ENCODE measurements at places on chromosomes 5 and 9.

GRCh38 chr5:139283252-139284166 lies 10.0 kb upstream of the MATR3 start:
- no peak for DNase-seq

DNA sequence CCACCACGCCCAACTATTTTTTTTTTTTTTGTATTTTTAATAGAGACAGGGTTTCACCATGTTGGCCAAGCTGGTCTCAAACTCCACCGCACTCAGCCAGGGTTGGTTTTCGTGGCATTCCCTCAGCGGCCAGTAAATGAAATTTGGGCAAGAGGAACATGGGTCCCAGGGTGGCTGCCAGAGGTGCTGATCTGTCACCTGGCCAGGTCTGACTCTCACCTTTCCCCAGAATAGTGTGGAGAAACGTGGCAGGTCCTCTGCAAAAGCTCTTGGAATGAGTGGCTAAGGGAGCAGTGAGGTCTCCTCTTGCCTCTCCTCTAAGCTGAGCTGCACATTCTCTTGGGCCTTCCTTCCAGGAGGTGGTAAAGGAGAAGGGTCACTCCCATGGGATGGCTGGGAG lies 170.1 kb downstream of the IRX2 start:
- no peak for DNase-seq

DNA sequence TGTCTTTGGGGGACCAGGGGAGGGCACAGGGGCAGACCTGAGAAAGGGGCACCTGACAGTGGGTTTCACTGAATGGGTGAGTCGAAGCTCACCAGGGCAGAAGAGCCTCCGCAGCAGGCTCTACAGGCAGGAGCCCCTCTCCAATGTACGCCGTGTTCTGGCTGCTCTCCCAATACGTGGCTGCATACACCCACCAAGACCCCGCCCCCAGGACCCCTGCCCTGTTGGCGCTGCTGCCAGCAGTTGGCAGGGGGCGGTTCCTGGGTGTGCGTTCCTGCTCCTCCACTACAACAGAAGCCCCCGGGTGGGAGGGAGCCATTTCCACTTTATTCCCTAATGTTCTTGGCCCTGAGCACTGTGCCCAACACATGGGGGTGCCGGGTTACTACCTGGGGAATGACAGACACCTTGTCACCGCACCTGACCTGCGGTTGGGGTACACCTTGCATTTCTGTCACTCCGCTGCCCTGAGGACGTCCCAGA lies 30.3 kb downstream of the SARDH start:
- no peak for DNase-seq

GRCh38 chr5:17096952-17097695 lies 120.3 kb upstream of the BASP1 start:
- DNase-seq = peak; percentile 95

DNA sequence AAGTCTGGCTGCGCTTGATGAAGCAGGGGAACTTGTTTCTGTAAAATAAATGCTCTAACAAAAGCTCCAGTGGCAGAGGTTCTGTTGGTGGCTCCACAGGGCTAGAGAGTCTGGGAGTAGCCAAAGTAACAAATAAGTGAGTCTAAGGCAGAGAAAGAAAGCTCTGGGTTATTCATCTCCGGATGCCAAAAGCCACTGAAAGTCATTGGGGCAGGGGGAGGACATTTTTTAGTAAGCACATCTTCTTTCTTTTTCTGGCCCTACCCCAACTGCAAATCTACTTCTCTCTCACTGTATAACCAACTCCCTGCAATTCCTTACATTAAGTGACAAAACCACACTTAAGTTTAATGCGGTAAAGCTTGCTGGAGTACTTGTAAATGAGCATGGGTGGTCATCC lies 141.6 kb downstream of the INSYN2B start:
- no peak for DNase-seq

- no peak for DNase-seq
Observed at GRCh38 chr5:318931-319601, 2.4 kb upstream of the AHRR start.

DNA sequence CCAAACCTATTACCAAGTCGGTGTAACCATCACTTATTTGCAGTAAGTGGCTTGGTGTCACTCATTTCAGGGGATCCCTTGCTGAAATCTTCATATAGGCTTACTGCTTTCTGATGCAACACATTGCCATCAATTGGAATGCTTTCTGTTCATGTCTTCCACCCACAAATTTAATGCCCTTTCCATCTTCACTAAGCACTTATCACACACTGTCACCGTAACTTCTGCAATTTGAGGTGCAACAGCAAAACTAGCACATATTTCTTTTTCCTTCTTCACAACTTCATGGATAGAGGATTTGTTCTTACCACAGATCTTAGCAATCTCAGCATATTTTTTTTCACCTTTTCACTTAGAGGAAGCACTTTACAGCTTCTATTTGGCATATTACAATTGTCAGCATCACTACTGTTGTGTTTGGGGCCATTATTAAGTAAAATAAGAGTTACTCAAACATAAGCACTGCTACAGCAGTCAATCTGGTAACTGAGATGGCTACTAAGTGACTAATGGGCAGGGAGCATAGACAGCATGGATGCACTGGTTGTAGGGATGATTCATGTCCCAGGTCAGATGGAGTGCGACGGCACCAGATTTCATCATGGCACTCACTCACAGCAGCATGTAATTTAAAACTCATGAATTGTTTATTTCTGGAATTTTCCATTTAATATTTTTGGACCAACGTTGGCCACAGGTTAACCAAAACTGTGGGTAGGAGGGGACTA lies 70.1 kb downstream of the PIP5K1B start:
- DNase-seq = no peak

DNA sequence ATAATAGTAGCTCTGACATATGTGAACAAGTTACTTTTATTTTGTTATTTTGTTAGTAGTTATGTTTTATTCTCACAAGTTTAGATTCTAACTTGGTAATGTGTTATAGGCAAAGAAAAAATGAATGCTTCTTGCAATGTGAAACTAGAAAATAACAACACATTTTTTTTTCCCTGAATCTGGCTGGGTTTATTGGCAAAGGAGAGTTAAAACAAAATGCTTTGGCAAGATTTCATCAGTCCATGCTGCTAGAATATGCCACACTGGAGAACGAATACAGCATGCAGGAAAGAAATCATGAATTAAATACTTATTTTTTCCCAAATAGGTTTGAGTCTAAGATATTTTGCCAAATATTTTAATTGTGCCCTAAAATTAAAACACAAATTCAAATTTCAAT lies 1048.1 kb upstream of the ACO1 start:
- DNase-seq = no peak

DNA sequence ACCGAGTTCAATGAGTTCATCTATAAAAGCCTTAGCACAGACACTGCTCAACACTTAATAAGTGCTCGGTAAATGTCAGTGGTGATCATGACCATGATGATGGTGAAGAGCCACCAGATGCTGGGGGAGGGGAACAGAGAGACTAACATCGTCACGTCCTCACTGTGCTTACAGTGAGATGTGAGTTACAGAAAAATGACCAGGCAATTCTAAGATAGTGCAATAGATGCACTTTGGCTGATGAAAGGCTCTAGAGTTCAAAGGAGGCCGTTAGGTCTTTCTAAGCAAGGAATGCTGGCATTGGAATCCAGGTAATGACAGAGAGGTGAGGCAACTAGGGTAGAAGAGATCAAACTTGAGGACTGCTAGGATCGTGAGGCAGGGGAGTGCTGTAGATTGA lies 36.7 kb downstream of the ARL15 start:
- DNase-seq = no peak

DNA sequence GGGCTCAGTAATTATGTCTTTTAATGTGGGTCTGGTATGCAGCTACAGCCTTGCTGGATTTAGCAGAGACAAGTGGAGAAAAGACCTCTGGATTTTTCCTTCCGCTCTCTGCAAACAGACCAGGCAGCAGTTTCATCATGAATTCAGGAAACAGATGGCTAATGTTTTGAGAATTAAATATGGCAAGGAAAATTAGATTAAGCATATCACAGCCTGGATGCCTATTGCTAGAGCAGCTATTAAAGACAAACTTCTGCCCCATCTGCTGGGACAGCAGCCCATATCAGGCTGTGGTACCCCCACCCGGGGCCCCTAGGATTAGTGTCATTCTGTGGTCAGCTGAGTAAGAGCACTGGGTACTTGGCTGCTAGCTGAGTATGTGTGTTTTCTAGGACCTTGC lies 6.2 kb downstream of the SKP2 start:
- no peak for DNase-seq

- DNase-seq = peak; percentile 57
Observed at GRCh38 chr9:2179567-2179966, 164.4 kb downstream of the SMARCA2 start.

DNA sequence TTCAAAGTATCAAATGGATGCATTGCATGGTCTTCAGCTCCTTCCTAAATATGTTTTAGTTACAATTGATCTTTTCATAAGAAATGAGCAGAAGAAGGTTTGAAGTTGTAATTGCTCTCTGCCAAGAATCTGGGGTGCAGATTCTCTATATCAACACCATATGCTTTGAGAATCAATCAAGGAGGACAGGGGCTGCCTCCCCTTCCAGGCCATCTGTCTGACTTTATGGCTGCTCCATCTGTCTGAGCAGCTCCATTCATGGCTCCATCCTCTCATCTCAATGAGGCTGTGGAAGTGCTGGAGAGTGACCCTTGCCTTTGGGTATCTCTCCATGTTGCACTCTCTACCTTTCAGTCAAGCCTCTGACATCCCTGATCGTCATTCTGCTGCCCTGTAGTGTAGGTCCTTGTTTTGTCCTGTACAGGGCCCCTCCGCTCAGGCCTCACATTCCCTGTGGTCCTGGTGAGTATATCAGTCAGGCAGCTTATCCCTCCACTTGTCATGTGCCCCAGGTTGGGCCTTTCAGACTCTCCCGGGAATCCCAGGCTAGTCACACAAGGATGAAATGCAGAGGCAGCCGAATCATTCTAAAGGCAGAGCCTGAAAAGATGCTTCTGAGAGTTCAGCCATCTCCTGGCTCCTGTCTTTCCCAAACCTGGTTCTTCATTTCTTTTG lies 14.0 kb upstream of the SV2C start:
- no peak for DNase-seq

GRCh38 chr5:72380492-72381274 lies 60.5 kb downstream of the PTCD2 start:
- DNase-seq = no peak

DNA sequence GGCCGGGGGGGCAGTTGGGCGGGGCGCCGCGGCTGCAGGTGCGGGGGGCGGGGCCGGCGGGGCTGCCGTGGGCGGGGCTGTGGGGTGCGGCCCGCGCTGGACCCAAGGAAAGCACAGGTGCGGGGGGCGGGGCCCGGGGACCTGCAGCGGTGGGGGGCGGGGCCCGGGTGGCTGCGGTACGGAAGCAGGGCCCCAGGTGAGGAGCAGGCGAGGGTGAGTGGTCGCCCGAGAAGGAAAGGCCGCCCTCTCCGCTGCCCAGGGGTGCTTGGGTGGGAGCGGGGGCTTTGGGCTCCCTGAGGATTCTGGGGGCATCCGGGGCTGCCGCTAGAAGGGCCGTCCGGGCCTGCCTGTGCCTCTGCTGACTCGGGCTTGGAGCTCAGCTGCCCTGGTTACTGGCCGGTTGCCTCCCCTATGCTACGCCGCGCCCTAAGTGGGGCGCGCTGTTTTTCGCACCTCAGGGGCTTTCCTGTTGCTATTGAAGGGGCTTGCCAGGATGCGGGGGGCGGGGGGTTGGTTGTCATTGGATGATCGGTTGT lies 767 bp downstream of the RALGPS1 start:
- DNase-seq = peak; percentile 85

- DNase-seq = no peak
Observed at GRCh38 chr9:126763130-126763764, 41.6 kb upstream of the ZBTB43 start.

- DNase-seq = peak; percentile 40
Observed at GRCh38 chr9:19085295-19085694, 17.4 kb downstream of the HAUS6 start.

DNA sequence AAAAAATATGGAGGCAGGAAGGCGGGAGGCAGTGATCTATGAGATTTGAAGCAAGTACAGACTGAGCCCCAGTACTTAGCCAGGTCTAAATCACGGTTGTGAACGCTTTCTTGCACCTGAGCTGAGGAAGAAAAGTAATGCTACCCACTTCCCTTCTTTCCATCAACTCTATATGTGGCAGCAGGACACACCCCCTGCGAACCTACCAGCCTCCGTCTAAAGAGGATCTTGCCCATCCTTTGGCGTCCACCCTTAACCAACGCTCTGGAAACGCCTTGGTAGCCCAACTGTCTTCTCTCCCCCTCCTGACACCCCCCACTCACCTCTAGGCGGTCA lies 545 bp downstream of the HMGCS1 start:
- peak; percentile 66 for DNase-seq

GRCh38 chr5:81422671-81423070 lies 28.7 kb upstream of the ACOT12 start:
- DNase-seq = no peak

GRCh38 chr5:176762489-176762888 lies 47.9 kb upstream of the UNC5A start:
- DNase-seq = peak; percentile 46

DNA sequence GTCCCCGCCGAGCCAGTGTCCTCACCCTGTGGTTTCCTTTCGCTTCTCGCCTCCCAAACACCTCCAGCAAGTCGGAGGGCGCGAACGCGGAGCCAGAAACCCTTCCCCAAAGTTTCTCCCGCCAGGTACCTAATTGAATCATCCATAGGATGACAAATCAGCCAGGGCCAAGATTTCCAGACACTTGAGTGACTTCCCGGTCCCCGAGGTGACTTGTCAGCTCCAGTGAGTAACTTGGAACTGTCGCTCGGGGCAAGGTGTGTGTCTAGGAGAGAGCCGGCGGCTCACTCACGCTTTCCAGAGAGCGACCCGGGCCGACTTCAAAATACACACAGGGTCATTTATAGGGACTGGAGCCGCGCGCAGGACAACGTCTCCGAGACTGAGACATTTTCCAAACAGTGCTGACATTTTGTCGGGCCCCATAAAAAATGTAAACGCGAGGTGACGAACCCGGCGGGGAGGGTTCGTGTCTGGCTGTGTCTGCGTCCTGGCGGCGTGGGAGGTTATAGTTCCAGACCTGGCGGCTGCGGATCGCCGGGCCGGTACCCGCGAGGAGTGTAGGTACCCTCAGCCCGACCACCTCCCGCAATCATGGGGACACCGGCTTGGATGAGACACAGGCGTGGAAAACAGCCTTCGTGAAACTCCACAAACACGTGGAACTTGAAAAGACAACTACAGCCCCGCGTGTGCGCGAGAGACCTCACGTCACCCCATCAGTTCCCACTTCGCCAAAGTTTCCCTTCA lies 1.4 kb downstream of the GLIS3 start:
- DNase-seq = no peak

- no peak for DNase-seq
Observed at GRCh38 chr5:155954701-155955445, 372.1 kb upstream of the SGCD start.

DNA sequence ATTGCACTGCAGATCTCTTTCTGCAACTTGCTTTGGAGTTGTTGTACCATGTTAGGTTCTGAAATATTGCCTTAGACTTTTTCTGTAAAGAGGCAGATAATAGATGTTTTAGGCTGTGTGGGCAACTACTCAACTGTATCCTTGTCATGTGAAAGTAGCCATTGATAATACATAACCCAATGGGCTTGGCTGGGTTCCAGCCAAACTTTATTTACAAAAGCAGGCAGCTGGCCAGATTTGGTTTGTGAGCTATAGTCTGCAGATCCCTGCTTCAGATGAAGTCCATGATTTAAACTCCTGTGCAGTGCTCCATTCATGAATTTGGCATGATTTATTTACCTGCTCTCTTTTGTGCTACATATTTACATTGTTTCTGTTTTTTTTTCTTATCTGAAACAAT lies 300.4 kb downstream of the IRX2 start:
- DNase-seq = no peak

- DNase-seq = peak; percentile 34
Observed at GRCh38 chr9:136119061-136119882, 597 bp upstream of the TMEM250 start.
